Hematopoietic multipotent progenitor cell (in vitro differentiated cells): ENCODE measurements at places on chromosomes 5 and 9. TPM values are rescaled to one million over a fixed set of nuclear protein-coding genes. Genes with fewer than 3 reads are reported as not detected.

Gene PWWP2A
- 19.9 TPM for total RNA-seq

Gene PITX1
- under 0.01 TPM for total RNA-seq

Gene LYSMD3
- 5.9 TPM for total RNA-seq

Gene WNT8A
- 1.1 TPM for total RNA-seq

Gene SHISAL2B
- not detected for total RNA-seq

Gene SLC46A2
- under 0.01 TPM for total RNA-seq

Gene PLAC8L1
- total RNA-seq = not detected

Gene SLCO6A1
- not detected for total RNA-seq

Gene HRCT1
- total RNA-seq = not detected

Gene ALDH1B1
- 15.9 TPM for total RNA-seq

Gene TUSC1
- total RNA-seq = 14.3 TPM

Gene MYORG
- 1.3 TPM for total RNA-seq

Gene RGS3
- total RNA-seq = 34.7 TPM

Gene KIF4B
- not detected for total RNA-seq

Gene GNE
- 19.9 TPM for total RNA-seq

Gene LPCAT1
- 27.5 TPM for total RNA-seq

Gene SPZ1
- not detected for total RNA-seq

Gene FCN2
- total RNA-seq = not detected

Gene CTXN3
- not detected for total RNA-seq

Gene SEPTIN8
- total RNA-seq = 5.4 TPM

Gene UTP15
- total RNA-seq = 31.0 TPM

Gene NKD2
- under 0.01 TPM for total RNA-seq

Gene TAF11L5
- not detected for total RNA-seq

Gene STRBP
- 11.6 TPM for total RNA-seq

Gene CD14
- total RNA-seq = 5.4 TPM

Gene LRRTM2
- total RNA-seq = 0.27 TPM

Gene ABCA1
- 21.0 TPM for total RNA-seq

Gene TNFSF8
- 6.7 TPM for total RNA-seq

Gene CCL28
- 8.9 TPM for total RNA-seq

Gene PRRX2
- not detected for total RNA-seq

Gene SLC36A3
- not detected for total RNA-seq

Gene TTC23L
- under 0.01 TPM for total RNA-seq

Gene S100Z
- 3.5 TPM for total RNA-seq

Gene CD180
- 0.54 TPM for total RNA-seq

Gene CDH9
- 2.7 TPM for total RNA-seq

Gene DND1
- 0.54 TPM for total RNA-seq

Gene SHOC1
- total RNA-seq = not detected

Gene RASEF
- under 0.01 TPM for total RNA-seq

Gene DMRT1
- not detected for total RNA-seq

Gene LCN15
- not detected for total RNA-seq

Gene WDR5
- total RNA-seq = 22.9 TPM

Gene ARL14EPL
- not detected for total RNA-seq

Gene LHFPL2
- 19.7 TPM for total RNA-seq

Gene BTNL8
- total RNA-seq = under 0.01 TPM

Gene ZNF483
- 1.1 TPM for total RNA-seq

Gene RXRA
- 27.7 TPM for total RNA-seq

Gene PFN3
- not detected for total RNA-seq

Gene GABRA6
- not detected for total RNA-seq

Gene JAK2
- total RNA-seq = 7.8 TPM

Gene SLC6A19
- total RNA-seq = under 0.01 TPM
